ENCODE measurements at places on chromosomes 2 and 18. TPM values are rescaled to one million over a fixed set of nuclear protein-coding genes. Genes with fewer than 3 reads are reported as not detected.

GRCh38 chr2:16088035-16088801 is 147.9 kb downstream of the MYCN start:
- H3K4me1 ChIP-seq = no peaks in the 10 kb centered on the region
- no peaks in the 10 kb centered on the region for H3K27me3 ChIP-seq
- H3K4me3 ChIP-seq = no peak overlapping the region
- no peak for DNase-seq
- H3K36me3 ChIP-seq = no peaks in the 10 kb centered on the region
- H3K27ac ChIP-seq = no peak overlapping the region

- 0 out of 2 replicates have a peak, but pooled peaks cover 2% of the 10 kb centered on the region for H3K27me3 ChIP-seq
- peaks cover 6% of the 10 kb centered on the region for H3K4me1 ChIP-seq
- H3K36me3 ChIP-seq = no peaks in the 10 kb centered on the region
- H3K4me3 ChIP-seq = no peak overlapping the region
- no peak for DNase-seq
- no peak overlapping the region for H3K27ac ChIP-seq
These were observed 297.9 kb downstream of the CYP26B1 start for GRCh38 chr2:71849607-71850305.

DNA sequence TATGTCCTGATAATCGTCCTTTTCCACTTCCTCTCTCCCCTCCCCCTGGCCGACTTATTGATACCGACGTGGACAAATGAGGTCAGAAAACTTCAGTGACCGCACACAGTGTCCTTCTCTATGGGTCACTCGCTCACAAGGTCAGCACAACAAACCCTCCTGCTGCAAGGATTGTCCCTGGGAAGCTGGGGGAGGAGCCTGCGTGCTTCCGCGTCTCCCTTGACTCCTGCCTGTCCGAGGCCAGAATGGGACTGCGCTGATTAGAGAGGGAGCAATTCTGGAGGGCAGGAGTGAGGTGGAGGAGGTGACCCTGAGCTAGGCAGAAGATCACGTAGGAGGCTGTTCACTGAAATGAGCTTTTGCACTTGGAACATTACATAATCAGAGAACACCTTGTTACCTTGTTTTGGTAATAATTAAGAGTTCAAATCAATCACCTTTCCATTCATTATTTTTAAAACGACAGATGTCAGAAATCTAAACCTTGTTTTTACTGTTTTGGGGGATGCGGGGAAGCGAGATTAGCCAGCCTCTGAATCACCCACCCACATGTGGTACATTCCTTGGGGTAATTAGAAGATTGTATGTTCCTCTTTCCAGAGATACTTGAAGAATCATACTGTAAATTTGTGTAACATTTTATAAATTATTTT is 70.6 kb downstream of the CTAGE1 start:
- H3K27me3 ChIP-seq = no peaks in the 10 kb centered on the region
- H3K4me3 ChIP-seq = no peak overlapping the region
- peak; percentile 61 for DNase-seq
- H3K4me1 ChIP-seq = peaks cover 58% of the 10 kb centered on the region
- peak overlapping the region; percentile 87 for H3K27ac ChIP-seq

ABHD3 gene
- 36.7 TPM for total RNA-seq

REG1A gene
- total RNA-seq = not detected

CCDC88A gene
- total RNA-seq = 73.5 TPM

MAP2 gene
- total RNA-seq = 0.21 TPM

Measured in SJSA1 (cell line).